ENCODE measurements at places on chromosomes 3 and 15.

GRCh38 chr3:50365842-50366220 lies 6.5 kb upstream of the TMEM115 start:
- no peak for DNase-seq

GRCh38 chr3:94734206-94734605 lies 671.3 kb downstream of the NSUN3 start:
- DNase-seq, result no peak

DNA sequence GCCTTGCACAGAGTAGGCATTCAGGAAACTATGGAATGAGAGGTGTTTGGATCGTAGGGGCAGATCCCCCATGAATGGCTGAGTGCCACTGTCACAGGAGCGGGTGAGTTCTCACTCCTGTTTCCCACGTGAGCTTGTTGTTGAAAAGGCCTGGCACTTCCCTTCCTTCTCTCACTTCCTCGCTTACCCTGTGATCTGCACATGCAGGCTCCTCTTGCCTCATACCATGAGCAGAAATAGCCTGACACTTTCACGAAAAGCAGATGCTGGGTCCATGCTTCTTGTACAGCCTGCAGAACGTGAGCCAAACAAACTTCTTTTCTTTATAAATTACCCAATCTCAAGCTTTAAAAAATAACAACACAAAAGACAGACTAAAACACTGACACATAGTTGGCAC lies 55.4 kb downstream of the AGBL1 start:
- no peak for DNase-seq

DNA sequence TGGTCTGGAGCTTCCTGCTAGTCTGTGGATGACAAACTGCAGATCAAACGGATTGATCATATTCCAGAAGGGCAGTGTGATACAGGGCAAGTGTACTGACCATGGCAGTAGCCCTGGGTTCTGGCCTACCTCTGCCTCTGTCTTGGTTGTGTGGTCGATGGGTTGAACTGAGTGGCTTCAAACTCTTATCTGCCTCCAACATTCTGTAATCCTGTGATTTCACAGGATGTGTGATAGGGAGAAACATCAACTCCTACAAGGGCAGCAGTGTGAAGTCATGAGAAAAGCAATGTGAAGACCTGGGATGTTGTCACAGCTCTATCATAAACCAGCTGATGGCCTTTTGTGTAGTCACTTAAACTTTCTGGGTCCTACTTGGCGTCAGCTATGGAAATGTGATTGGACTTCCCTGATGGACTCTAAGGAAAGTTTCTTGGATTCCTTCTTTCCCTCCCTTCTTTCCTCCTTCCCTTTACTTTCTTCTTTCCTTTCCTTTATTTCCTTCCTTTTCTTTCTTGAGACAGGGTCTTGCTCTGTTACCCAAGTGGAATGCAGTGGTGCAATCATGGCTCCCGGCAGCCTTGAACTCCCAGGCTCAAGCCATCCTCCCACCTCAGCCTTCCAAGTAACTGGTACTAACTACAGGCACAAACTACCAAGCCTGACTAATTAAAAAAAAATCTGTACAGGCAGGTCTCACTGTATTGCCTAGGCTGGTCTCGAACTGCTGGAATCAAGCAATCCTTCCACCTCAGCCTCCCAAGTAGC lies 114.8 kb downstream of the BBX start:
- DNase-seq, result no peak

GRCh38 chr15:35932531-35932930 lies 386.6 kb upstream of the DPH6 start:
- no peak for DNase-seq

- DNase-seq, result no peak
Measured at GRCh38 chr15:89801471-89802195, 13.0 kb downstream of the ANPEP start.

GRCh38 chr15:33874156-33874555 lies 94.1 kb upstream of the CHRM5 start:
- DNase-seq, result no peak

GRCh38 chr3:152828075-152828840 lies 6.7 kb upstream of the P2RY1 start:
- no peak for DNase-seq

DNA sequence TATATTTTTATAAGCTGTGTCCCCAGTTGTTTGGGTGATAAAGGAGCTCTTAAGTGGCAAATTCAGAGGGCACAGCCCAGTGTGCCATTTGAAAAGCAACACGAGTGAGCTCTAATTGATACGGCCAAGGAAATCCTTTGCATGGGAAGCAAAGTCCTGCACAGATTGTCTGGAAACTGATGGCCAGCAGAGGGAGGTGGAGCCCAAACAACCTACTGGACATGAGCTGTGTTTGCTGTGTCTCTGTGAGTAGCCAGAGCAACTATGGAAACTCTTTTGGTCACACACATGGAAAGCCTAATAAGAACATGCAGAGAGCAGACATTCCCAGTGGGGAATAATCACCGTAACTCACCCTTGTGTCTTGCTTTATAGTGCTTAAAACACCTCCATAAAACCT lies 24.4 kb downstream of the ONECUT1 start:
- DNase-seq, result no peak

Data from HCT116 (cell line).